Placental pericyte (primary cell): ENCODE measurements at places on chromosomes 1 and 21. TPM values are rescaled to one million over a fixed set of nuclear protein-coding genes. Genes with fewer than 3 reads are reported as not detected.

KCNJ15 gene
- total RNA-seq: 1.8 and 6.0 TPM in 2 replicates

CLEC20A gene
- total RNA-seq: not detected in 2 replicates

CCDC30 gene
- total RNA-seq: 0.43 and 0.66 TPM in 2 replicates

CNR2 gene
- total RNA-seq: not detected in 2 replicates
